Hematopoietic multipotent progenitor cell treated with erythropoietin and hydrocortisone succinate and interleukin-3 and kit ligand, for 15 days (in vitro differentiated cells): ENCODE measurements at places on chromosomes 12 and 14.

DNA sequence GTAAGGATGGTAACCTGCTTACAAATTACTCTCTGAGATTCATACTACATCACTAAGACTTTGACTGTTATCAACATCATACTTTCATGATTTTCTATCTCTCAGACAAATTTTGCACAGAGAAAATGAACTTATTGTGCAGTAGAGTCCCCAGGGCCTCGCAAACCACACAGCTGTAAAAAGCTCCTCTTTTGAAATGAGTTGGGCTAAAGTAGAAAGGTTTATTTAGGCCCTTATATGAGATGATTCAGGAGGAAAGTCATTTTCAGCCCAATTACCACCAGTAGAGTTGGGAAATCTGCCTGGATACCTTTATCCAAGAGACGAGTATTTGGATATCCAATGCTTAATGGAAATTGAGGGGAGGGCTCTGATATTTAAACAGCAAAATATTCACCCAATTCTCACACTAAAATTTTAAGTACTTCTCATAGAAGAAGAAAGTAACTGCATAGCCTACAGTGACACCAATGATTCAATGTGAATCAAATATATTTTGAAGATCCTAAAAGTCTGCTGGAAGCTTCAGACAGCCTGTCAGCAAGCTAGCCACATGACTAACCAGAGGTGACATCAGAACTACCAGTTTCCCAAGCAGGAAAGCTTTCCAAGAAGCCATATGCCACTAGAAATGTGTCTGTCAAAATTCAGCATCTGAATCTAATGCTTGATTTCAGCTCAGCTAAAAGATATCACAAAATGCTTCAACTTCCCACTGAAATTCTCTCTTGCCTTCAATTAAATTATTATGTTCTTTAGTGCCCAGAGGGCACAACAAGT is 190.1 kb upstream of the SYT1 start:
- no peak for DNase-seq

- no peak for DNase-seq
Observed at GRCh38 chr12:6435961-6436715, 8.6 kb upstream of the CD27 start.

- DNase-seq: no peak
Observed at GRCh38 chr12:3712209-3712992, 40.5 kb downstream of the CRACR2A start.

DNA sequence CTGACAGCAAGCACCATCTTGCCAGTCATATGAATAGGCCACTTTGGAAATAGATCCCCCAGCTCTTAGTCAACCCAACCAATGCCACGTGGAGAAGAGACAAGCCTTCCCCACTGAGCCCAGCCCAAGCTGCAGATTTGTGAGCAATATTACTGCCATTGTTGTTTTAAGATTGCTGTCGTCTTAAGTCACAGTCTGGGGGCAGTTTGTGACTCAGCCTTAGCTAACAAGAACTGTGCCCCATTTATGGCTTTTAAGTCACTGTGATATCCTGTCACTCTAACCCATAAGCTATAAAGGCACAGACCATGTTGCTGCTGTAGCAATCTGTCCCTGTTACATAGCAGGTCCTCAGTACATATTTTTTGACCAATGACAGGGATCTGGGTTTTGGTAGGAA is 464.2 kb downstream of the MED13L start:
- DNase-seq: no peak

DNA sequence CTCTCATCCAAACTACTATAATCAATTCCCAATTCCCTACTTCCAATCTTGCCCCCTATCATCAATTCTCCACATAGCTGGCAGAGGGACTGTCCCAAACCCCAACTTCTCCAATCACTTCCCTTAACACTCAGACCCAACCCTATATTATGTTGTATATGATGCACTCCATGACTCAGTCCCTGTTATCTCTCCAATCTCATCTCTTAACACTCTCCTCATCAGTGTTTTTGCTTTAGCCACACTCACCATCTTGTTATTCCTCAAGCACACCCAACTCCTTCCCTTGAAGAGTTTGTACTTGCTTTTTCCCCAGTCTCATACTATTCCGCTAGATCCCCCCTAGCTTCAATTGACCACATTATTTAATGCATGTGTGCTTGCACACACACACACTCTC is 4.9 kb downstream of the RHOJ start:
- DNase-seq: no peak

GRCh38 chr12:80268924-80269749 is 169.8 kb downstream of the OTOGL start:
- DNase-seq: no peak

- no peak for DNase-seq
Observed at GRCh38 chr12:29278673-29279420, 102.1 kb downstream of the ERGIC2 start.
